Muscle of leg (tissue), 16 donors: ENCODE measurements at places on chromosomes 7 and 10.

GRCh38 chr10:13909516-13910258, 322.9 kb downstream of the PRPF18 start:
- no peak for DNase-seq

GRCh38 chr10:27319752-27320431, 79.3 kb upstream of the ACBD5 start:
- DNase-seq: peak; percentile 77

DNA sequence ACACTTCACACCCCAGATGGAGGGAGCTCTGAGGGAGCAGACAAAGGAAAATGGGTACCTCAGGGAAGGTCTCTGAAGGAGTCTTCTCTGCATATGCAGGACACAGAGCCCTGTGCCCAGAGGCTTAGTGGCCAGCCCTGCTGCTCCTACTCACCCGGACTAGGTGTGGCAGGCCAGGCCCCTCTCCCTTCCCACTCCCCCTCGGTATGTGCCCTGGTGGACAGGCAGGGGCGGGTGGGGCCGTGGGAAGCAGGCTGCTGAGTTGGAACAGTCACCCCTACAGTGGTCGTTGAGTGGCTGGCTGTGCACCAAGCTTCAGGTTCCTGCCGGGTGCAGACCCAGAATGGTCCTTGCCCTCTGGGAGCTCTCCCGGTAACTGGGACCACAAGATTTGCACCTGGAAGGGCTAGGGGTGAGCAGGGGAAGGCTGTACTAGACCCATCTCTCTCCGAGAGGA, 68.6 kb downstream of the ZMIZ1 start:
- DNase-seq: no peak

DNA sequence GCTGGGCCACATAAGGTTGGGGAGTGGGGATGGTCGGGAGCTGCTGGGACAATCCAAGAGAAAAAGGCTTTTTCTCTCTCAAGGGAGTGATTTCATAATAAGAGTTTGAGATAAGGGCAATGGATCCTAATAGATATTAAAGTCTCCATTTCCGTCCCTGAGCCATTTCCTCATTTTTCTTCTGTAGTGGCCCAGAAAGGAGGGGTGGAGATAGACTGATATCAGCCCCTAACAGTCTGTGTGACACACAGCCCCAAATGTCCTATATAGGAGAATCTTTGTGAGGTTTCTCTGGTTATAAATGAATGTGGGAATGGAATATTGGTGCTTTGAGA, 35.2 kb downstream of the PRSS2 start:
- DNase-seq: no peak

- DNase-seq: no peak
Measured at GRCh38 chr10:90604636-90605035, 253.2 kb downstream of the HTR7 start.

GRCh38 chr7:116329686-116330503, 119.6 kb downstream of the TES start:
- peak; percentile 86 for DNase-seq

DNA sequence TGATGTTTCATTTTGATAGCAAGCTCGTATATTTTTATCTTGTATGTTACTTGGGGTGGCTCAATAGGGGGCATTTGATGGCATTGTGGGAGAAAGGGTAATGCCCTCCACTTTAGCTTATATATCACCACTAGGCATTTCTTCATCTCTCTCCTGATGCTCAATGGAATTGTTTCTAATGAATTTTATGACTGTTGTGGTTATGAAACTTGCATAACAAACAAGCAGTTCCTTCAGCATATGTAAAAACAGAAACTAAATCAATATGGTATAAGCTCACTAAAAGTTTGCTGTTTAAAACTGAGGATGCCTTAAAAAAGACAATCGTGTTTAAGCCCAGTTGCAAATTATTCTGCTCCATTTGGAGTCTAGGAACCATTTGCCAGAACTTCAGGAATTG, 75.5 kb downstream of the CDK14 start:
- DNase-seq: no peak

GRCh38 chr10:62528441-62528840, 154.3 kb downstream of the ZNF365 start:
- DNase-seq: peak; percentile 18

GRCh38 chr7:18505870-18506460, 10.4 kb downstream of the HDAC9 start:
- peak; percentile 52 for DNase-seq

DNA sequence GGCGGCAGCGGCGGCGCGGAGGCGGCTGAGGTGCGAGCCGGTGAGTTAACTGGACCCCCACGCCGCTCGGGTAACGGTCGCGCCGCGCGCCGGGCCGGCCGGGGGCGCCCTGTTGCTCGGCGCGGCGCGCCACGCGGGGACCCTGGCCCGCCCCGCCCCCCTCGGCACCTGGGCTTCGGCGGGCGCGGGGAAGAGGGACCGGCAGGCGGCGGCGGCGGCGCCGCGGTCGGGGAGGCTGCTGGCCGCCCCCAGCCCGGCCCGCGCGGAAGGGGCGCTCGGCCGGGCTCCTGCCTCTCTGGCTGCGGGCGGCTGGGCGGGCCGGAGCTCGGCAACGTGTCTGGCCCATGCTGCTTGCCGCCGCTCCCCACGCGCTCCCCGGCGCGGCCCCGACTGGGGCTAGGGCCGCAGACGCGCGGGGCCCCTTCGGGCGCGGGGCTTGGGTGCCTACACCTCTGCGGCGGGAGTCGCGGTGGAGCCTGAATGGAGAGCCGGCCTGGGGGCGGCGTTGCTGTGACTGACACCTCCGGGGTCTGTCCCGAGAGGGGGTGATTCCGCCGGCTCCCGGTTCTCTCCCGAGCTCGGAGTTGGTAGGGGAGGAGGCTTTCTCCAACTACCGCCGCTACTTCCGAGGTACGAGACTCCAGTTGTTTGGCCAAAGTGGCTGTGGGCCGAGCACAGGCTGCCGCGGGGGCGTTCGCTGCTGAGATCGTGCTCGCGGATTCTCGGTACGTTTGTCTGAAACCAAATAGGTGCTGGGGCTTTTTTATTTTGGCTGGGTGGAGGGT, 494 bp downstream of the PALS2 start:
- DNase-seq: peak; percentile 62

DNA sequence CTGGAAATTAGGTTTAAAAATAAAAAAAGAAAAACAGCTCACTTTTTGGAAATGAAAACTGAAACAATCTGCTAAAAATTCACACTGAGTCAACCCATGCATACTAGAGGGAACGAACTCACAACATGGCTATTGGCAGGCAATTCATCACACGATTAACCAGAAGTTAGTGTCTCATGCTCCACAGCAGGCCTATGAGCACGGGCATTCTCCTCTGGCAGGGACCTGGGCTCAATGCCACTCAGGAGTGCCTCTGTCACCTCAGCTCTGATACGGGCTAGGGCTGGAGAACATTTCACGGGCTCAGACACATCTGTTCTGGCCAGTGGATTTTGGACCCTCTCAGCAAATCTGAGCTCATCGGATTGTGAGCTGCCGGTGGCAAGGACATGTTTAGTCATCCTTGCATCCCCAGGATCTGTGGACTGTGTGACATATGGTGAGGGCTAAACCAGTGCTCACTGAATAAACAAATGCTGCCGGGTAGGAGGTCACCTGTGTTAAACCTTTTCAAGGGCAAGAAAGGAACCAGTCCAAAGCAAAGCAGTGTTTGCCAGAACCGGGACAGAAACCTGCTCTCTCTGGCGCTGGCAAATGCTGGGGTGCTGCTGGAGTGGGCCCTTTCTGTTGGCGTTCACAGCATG, 40.1 kb downstream of the POLR3A start:
- DNase-seq: no peak

DNA sequence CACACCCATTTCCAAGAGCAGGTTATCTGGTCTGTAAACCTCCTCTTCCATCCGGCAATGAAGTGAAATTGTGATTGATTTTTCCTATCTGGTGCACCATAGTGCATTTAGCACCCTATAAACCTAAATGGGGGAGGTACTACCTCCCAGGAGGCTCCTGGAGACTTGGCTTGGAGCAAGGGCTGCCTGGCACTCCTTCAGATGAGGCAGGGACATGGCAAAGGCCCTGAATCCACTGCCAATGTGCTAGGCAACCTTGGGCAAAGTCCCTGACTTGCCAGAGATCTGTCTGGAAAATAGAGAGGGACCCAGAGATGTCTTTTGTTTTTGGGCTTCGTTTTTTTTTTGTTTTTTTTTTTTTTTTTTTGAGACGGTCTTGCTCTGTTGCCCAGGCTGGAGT, 6.7 kb upstream of the GRID1 start:
- no peak for DNase-seq

DNA sequence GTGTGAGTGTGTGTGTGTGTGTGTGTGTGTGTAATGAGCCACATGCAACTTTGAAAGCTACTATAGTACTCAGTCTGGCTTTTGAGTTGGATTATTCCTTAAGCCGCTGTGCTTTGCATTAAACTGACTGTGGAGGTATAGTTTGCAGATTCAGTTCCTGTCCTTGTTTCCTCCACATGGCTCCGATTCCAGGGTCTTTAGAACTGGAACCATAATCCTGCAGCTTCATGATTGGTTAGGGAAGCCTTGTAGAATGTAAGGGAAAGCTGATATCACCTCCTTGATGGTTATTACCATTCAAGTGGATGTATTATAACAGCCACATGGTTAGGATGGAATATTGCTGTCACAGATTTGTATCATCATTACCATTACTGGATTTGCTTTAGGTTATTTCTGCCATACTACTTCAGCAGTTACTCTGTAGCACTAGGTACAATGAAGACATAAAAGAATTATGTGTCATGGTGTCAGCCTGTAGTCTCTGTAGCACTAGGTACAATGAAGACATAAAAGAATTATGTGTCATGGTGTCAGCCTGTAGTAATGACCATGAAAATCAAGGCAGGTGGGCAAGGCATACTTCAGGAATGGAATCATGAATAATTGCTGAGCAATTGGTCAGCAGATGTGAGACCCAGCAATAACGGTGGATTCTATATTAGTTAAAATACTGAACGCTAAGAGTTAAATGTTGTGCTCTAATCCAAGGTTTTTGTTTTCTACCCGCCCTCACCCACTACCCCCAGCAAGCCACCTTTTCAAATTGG, 275.1 kb upstream of the FZD1 start:
- no peak for DNase-seq

DNA sequence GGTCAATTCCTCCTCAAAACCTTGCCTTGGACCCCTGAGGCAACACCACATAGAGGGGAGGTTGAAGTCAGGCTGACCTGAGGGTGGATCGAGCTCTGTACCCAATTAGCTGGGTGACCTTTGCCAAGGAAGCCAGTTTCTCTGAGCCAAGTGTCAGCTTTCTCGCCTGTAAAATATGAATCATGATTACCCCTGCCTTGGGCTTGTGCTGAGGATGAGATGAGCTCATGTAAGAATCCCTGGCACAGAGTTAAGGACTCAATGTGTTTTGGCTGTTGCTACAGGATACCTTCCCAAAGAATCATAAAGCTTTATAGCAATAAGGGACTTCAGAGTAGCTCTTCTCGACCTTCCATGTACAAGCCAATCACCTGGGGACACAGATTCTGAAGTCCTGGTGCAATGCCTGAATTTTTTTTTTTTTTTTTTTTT, 43.5 kb upstream of the CACUL1 start:
- peak; percentile 95 for DNase-seq

GRCh38 chr7:3670898-3671297, 369.8 kb downstream of the SDK1 start:
- no peak for DNase-seq

GRCh38 chr10:57849691-57850357, 417.9 kb downstream of the IPMK start:
- peak; percentile 3 for DNase-seq

- DNase-seq: peak; percentile 77
Measured at GRCh38 chr10:119407254-119407777, 135.2 kb downstream of the RGS10 start.

GRCh38 chr10:100004805-100005510, 4.8 kb downstream of the DNMBP start:
- no peak for DNase-seq
